ENCODE measurements at places on chromosomes 4 and X.

GRCh38 chrX:129818123-129818522 is 25.6 kb downstream of the ZDHHC9 start:
- DNase-seq, result no peak

DNA sequence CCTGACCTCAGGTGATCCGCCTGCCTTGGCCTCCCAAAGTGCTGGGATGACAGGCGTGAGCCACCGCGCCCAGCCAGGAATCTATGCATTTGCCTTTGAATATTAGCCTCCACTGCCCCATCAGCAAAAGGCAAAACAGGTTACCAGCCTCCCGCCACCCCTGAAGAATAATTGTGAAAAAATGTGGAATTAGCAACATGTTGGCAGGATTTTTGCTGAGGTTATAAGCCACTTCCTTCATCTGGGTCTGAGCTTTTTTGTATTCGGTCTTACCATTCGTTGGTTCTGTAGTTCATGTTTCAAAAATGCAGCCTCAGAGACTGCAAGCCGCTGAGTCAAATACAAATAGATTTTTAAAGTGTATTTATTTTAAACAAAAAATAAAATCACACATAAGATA is 44.2 kb upstream of the SHOX start:
- DNase-seq, result no peak

DNA sequence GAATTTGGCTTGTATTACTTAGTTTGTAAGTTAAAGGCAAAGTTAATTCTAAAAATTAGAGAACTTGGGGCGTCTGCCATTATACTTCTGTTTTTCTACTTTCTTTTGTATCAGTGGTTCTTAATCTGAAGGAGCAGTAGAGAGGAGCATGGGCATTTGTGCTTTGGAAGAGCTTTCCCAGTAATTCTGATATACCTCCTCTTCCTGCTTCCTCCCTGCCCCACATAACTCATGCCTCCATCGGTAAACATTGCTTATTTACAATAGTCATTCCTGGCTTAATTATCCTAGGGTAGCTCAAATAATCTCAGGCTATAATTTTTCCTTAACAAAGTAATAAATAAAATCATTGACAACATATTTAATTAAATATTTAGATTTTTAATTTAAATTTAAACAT is 37.1 kb upstream of the SPARCL1 start:
- DNase-seq, result no peak

DNA sequence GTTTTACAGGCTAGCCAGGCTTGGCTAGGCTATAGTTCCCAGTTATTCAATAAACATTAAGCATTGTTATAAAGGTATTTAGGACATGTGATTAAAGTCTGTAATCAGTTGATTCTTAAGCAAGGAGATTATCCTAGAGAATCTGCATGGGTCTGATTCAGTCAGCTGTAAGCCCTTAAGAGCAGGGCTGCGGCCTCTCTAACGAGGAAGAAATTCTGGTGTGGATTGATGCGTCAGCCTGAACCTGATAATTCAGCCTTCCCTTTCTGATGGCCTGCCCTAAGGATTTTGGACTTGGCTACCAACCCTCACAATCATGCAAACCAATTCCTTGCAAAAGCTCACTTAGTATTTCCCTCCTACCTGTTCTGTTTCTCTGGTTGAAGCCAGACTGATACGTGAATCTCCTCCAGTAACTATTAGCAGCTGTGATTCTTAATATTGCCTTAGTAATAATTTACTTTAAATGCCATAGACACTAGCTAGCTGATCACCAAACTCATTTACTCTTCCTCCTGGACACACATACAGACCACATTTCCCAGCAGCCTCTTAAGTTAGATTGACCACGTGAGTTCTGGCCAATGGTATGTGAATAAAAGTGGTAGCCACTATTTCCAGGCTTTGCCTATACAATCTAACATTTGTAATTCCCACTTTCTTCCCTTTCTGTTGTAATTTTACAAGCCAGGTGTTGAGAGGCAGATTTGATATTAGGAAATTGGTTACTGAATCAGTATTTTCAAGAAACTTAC is 678.0 kb upstream of the INTU start:
- DNase-seq, result no peak

GRCh38 chrX:71870208-71871098 is 40.2 kb upstream of the NHSL2 start:
- DNase-seq, result no peak

DNA sequence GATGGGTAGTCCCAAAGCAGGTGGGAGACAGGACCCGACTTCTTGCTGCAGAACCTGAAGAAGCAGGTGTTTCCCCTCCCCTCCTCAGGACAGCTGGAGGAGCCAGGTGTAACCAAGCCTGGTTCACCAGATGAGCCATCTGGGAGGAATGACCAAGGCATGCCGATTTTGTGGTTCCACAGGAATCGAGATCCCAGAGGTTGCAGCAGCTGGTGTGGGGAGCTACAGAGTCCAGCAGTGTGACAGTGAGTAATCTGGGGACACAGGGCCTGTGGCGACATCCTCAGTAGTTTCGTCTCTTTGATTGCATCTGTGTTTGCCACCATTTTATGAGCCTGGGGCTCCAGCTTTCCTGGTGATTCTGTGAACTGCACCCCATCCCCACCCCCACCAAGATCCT is 2.6 kb upstream of the NDP start:
- no peak for DNase-seq

- no peak for DNase-seq
Observed at GRCh38 chrX:100373673-100374072, 36.4 kb downstream of the PCDH19 start.

DNA sequence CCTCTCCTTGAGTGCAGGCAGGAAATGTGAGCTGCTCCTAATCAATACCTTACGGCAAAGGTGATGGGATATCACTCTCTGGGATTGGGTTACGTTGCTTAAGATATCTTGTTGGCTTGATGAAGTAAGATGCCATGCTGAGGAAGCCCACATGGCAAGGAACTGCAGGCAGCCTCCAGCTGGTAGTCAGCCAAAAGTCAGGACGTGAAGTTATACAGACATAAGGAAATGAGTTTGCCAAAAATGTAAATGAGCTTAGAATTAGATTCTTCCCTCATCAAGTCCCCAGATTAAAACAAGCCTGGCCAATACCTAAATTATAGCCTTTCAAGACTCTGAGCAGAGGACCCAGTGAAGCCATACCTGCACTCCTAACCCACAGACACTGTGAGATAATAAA is 155.0 kb downstream of the QDPR start:
- DNase-seq, result no peak

DNA sequence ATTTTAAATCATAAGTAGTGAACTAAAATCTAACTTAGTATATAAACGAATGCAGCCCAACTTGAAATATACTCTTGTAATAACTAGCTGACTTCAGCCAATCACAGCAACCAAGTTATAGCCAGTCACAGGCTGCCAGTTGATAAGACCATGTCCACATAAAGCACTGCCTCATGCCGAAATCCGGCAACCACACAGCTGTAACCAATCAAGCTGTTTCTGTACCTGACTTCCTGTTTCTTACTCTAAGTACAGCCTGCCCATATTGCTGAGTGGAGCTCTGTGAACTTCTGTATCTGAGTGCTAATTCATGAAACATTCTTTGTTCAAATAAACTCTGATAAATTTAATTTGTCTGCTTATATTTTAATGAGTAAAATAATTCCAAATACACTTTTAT is 805.3 kb upstream of the EPHA5 start:
- DNase-seq, result no peak

GRCh38 chrX:65035446-65035770 is 59.2 kb upstream of the ZC4H2 start:
- no peak for DNase-seq

- DNase-seq, result no peak
Observed at GRCh38 chr4:138405466-138405891, 163.3 kb upstream of the SLC7A11 start.

DNA sequence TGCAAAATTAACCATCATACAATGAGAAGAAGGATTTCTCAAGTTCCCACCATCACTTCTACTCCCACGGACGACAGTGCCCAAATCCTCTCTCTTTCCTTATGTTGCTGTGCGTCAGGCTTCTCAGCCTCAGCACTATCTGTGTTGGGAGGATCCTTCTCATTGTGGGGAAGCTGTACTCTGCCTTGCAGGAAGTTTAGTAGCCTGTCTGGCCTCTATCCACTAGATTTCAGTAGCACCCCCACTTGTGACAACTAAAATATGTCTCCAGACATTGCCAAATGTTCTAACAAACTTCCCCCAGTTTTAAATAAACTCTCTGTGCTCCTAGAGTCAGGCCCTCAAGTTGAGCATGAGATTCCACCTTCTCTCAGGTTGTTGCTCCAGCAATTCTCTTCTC is 545.9 kb upstream of the ZFP42 start:
- no peak for DNase-seq

- no peak for DNase-seq
Observed at GRCh38 chr4:189870511-189871234, 70.0 kb upstream of the FRG1 start.

- no peak for DNase-seq
Observed at GRCh38 chr4:122960611-122961000, 38.2 kb upstream of the NUDT6 start.

DNA sequence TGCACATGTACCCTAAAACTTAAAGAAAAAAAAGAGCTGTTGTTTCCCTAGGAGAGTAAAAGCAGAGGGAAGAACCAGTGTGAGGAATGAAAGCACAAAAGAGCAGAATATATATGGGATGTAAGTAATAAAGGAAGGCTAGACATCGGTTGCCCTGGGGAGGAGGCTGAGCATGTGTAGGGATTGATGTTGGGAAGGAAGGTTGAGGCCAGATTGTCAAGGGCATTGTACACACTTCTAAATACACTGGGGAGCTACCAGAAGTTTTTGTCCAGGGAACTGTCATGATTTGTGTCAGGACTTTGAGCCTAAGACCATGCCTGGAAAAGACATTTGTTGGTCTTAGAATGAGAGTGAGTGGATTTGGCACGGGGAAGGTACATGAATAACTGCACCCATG is 467.1 kb downstream of the GPAT3 start:
- DNase-seq, result no peak

DNA sequence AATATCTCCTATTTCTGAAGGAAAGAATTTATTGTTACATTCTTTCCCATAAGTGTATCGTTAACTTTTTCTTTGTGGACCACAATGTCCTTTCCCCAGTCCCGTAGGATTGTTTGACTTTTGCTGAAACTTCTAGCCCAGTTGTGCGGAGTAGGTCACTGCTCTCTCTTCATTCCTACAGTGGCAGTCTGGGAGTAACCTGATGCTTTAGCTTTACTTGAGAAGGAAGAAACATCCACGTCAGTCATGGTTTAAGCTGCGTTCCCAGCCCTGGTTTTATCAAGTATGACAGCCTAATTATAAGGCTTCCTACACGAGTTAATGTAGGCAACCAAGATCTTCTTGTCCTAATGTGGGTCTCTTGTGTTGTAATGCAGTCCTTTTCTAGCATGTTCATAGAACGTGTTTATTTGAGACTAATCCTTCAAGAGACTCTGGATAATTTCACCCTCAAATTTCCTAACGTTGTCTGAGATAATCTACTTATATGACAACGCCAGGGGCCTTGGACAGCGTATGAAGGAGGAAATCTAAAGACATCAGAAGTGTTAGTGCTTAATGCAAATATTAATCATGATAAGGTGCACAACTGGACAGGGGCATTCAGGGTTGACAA is 40.8 kb upstream of the GRPR start:
- no peak for DNase-seq

DNA sequence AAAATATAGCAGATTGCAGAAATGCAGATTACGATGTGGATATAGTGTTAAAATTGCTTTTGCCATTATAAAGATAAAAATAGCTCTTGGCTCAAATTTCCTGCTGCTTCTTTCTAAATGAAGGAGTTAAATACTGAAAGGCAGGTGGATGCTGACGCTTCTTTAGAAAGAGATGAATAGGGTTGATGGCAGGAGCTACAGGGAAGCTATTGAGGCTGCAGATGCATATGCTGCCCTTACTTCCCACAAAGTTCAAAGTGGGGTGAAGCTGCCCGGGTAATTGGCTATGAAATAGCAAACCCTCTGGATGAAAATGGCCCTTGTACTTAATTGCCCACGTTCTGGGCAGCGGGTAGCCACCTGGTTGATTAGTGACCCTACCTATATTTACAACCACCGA is 379.5 kb downstream of the ZIC3 start:
- no peak for DNase-seq

GRCh38 chrX:94908171-94908570 is 1234.2 kb downstream of the FAM133A start:
- DNase-seq, result no peak

GRCh38 chrX:43000121-43000520 is 222.2 kb upstream of the PPP1R2C start:
- DNase-seq, result no peak

DNA sequence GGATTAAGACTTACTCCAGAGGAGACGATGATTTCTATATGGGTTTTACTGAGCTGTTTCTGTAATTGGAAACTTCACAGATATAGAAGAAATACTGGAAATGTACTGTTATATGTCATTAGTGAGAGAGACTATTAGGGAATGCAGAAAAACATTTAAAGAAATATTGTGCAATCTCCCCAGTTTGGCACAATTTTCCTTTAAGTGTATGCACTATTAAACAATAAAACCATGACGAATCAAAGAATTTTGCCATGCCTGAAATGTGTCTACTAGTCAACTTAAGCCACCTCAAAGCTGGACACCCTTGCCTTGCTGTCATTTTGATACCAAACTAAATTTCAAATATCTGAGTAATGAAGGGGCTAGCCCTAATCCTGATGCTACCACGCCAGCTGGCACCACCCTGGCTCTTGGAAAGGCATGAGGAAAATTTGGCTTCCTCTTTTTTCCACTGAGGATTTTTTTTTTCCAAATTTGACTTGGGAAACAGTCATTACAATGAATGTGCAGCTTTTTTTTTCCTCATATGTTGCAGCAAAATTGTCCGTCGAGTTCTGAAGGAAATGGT is 36.1 kb downstream of the MTTP start:
- DNase-seq, result no peak

GRCh38 chr4:91089178-91089577 is 962.0 kb downstream of the CCSER1 start:
- no peak for DNase-seq

DNA sequence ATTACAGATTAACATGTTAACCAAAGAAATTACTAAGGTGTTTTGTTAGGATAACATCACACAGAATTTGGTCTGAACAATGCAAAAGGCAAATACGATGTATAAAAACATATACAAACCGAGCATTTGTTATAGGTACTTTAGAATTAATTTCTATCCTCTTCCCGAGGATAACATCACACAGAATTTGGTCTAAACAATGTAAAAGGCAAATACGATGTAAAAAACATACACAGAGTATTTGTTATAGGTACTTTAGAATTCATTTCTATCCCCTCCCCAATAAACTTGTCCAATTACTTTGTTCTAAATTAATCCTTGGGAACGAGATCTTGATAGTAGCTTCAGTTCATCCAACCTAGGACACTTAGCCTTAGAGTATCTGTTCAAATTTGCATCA is 7.6 kb downstream of the HNRNPDL start:
- no peak for DNase-seq

DNA sequence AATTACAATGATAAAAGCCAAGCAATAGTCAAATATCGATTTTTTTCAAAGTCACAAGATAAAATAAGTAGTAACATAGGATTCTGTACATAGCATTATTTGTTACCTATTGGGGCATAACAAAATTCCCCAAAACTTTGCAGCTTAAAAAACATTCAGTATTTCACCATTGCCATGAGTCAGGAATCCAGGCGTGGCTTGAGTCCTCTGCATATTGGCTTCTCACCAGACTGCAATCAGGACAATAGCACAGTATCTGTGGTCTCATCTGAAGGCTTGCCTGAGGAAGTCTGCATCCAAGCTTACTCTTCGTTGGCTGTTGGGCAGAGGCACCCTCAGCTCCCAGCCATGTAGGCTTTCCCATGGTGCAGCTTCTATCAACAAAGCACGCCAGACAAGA is 6.2 kb upstream of the CTBP1 start:
- DNase-seq, result no peak

- no peak for DNase-seq
Observed at GRCh38 chrX:149829751-149830191, 48.0 kb downstream of the MAGEA9 start.
